NCI-H460 (cell line): ENCODE measurements at places on chromosomes 16 and 17.
A peak's percentile ranks its signal among the peaks of the same experiment; 100 is the strongest.

GRCh38 chr17:37124821-37125173 is 176.0 kb downstream of the AATF start:
- DNase-seq: no peak

DNA sequence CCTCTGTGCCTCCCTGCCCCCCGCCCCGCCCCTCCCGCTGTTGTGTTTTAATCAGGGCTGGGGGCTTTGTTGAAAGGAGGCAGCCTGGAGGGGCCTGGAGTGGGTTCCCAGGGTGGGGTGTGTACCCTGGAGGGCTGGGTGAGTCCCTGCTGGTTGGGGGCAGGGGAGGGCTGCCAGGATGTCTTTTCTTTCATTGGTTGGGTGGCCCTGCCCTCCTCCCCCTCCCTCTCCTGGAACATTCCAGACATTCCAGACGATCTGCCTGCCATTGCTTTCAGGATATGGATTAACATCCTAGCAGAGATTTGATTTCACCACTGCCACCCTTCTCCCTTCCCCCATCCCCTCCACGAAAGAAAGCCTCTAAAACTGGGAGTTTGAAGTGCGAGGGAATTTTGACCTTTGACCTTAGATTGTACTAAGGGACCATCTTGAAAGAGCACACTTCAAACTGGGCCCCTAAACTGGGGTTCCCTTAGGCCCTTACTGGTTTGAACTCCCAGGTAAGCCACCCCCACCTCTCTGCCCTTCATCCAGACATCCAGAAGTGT is 25.3 kb downstream of the IGF2BP1 start:
- no peak for DNase-seq

GRCh38 chr17:57243171-57243622 is 13.1 kb upstream of the MSI2 start:
- DNase-seq: peak; percentile 68

GRCh38 chr16:30958175-30959079 is 873 bp downstream of the SETD1A start:
- peak; percentile 33 for DNase-seq

- no peak for DNase-seq
Observed at GRCh38 chr17:4777969-4778760, 6.5 kb downstream of the TM4SF5 start.

GRCh38 chr16:17939122-17939536 is 397.4 kb downstream of the NPIPA8 start:
- no peak for DNase-seq

- no peak for DNase-seq
Observed at GRCh38 chr17:74362810-74363498, 1.3 kb upstream of the BTBD17 start.

GRCh38 chr17:688100-688989 is 26.3 kb downstream of the VPS53 start:
- DNase-seq: no peak

DNA sequence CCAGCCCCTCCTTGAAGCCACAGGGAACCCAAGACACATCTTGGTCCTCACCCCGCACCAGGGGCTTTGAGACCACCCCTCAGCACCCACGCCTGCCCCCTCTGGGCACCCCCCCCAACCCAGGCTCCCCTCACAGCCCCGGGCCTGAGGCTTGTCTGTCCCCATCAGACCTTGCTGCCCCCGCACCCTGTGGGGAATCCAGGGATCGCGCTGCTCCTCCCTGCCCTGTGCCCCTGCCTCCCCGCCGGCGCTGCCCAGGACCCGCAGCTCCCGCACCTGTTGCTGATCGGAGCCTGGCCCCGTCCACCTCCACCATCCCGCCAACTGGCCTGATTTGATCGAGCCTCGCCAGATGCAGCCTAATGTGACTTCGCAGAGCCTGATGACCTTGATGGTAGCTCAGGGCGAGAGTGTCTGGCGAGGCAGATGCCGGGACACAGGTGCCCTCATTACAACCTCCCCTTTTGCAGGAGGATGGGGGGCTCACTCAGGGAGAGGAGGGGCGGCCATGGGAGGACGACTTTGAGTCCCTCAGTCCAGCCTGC is 29.0 kb downstream of the SLC25A10 start:
- DNase-seq: no peak

DNA sequence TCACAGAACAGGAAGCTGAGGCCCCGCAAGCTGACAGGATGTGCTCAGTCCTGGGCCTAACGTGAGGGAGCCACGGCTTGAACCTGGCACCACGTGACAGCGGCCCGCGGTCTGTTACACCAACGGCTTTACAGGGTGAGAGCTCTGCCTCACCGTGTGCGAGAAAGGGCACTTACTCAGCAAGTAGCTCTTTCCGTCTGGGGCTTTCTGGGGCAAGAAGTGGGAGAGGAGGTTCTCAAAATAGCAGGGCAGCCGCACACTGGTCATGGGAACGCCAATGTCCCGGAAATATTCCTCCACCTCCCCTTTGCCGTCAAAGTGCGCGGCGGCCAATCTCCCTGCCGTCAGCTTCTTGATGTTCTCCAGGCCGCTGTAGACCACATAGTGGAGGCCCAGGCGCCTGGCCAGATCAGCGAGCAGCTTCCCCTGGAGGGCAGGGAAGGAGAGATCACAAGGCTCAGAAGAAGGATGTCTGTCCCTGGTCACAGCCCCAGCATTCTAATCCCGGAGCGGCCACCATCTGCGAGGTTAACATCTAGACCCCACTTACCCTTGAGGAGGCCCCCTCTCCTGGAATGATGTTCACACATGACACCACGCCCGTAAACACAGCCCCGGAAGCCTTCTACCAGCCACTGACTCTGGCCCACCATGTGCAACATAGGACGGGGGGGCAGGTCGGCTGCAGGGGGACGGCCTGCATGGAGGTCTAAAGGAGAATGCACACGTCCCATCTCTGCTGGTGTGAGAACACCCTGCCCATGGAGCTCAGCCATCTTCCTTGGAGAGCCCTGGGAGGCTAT is 8.2 kb downstream of the NMRAL1 start:
- no peak for DNase-seq

- peak; percentile 61 for DNase-seq
Observed at GRCh38 chr17:64281962-64282752, 19.1 kb upstream of the TEX2 start.

- no peak for DNase-seq
Observed at GRCh38 chr16:84109598-84110335, 7.0 kb downstream of the MBTPS1 start.

- DNase-seq: no peak
Observed at GRCh38 chr17:17818088-17818526, 18.7 kb downstream of the SREBF1 start.

DNA sequence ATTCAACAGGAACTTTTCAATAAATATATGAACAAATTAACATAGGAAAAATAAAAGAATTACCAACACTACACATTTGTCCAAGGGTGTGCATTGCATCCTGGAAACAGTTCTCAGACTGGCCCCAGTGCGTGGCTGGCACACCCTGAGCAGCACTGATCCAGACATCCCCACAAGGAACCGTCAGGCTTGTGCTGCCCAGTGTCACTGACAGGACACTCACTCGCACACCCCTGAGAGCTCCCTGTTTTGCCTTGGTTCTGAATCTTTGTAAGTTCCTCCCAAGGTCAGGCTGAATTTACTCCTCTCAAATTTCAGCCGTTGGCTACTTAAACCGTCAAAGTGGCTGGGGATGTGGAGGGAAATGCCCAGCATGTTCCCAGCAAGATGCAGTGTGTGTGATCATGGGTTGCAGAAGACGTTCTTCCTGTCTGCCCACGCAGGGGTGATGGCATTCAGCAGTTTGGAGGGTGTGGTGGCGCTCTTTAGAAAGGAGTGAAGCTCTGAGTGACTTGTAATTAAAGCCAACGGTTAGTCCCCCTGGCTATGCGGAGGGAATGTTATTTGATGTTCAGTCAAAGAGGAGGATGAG is 1.7 kb downstream of the MT2A start:
- peak; percentile 54 for DNase-seq

GRCh38 chr17:43540821-43541674 is 5.1 kb downstream of the ETV4 start:
- peak; percentile 95 for DNase-seq

DNA sequence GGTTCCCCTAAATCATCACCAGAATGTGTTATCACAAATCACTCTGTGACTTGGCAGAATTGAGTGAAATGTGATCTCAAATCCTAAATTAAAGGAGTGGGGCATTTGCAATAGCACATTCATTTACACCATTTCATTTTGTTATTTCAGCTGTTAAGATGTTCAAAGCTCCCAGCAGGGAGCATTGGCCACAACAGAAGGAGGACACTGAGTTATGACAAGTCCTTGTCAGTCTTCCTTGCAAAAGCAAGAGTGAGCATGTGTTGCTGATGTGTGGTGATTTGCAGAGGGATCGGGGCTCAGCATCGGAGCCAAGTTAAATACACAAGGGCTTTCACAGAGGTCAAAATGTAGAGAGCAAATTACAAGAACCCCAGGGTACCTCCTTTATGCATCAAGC is 372.2 kb upstream of the CDH5 start:
- no peak for DNase-seq

GRCh38 chr16:84648595-84649510 is 542 bp downstream of the KLHL36 start:
- DNase-seq: no peak

- DNase-seq: no peak
Observed at GRCh38 chr17:71899317-71899716, 221.5 kb upstream of the SOX9 start.

- DNase-seq: no peak
Observed at GRCh38 chr16:88356727-88357199, 26.0 kb upstream of the ZNF469 start.

DNA sequence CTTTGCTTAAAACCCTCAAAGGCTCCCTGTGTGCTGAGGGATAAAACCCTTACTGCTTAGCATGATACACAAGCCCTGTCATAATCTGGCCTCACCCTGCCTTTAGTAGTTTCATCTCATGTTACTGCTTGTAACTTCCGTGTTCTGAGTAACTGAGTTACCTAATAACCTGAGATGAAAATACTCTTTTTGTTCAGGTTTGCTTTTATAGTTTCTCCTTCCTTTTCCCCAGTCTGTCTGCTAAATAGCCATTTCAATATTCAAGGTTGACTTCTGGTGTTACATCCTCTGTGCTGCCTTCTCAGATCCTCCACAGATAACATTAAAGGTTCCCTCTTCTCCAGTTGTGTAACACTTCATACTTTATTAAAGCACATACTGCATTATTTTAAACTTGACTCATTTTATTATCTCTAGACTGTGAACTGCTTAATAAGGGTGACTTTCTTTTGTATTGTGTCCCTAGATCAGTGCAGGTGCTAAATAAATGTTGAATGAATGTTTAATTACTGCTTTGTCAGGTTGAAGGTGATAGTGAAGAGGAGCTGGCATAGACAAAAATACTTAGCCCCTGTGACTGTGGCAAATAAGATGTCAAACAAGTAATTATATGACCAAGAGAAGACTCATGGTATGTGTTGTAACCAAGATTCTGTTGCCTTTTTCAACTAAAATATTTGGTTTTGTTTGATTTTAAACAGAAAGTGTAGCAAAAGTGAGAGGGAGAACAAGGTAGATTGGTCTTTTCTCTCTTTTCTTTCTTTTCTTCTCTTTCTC is 47.8 kb downstream of the NFAT5 start:
- DNase-seq: no peak

- DNase-seq: no peak
Observed at GRCh38 chr16:75931970-75932369, 205.7 kb upstream of the CPHXL start.

- DNase-seq: no peak
Observed at GRCh38 chr17:82241926-82242697, 13.3 kb downstream of the SLC16A3 start.

DNA sequence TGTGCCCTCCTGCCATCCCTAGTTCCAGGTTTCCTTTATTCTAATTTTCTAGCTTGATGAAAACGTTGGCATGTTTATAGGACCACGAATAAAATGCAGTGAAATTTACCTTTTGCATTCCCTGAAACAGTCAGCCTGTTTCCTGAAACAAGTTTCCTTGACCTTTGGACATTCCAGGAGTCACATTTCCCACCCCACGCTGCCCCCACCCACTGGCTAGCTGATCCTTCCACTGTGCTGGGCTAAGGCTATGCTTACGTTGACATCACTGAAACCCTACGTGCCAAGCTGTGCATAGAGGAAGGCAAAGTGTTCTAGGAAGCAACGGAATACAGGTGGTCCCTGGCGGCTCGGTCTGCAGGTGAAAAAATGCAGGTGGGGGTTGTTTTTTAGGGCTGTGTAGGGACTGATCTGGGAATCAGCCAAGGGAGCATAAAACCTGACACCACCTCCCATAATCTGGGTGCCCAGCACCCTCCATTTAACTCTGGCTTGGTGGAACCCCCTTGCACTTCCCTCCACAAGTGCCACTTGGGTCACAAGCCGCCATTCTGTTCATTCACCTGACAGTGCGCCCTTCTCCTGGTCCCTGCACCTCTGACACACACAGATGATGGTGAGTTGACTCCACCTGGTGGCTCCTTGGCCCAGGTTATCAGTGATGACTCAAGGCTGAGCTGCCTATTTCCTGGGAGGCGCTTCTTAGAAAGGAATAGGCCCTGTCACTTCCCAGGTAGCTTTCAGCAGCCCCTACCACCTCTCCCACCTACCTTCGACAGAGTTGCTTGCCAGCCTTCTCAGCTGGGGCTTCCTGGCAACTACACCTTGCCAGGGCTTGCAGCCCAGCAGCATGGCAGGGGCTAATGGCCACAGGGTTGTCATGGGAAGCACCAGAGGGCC is 83.7 kb downstream of the N4BP1 start:
- DNase-seq: peak; percentile 19

GRCh38 chr17:8019665-8020650 is 17.5 kb downstream of the GUCY2D start:
- no peak for DNase-seq

DNA sequence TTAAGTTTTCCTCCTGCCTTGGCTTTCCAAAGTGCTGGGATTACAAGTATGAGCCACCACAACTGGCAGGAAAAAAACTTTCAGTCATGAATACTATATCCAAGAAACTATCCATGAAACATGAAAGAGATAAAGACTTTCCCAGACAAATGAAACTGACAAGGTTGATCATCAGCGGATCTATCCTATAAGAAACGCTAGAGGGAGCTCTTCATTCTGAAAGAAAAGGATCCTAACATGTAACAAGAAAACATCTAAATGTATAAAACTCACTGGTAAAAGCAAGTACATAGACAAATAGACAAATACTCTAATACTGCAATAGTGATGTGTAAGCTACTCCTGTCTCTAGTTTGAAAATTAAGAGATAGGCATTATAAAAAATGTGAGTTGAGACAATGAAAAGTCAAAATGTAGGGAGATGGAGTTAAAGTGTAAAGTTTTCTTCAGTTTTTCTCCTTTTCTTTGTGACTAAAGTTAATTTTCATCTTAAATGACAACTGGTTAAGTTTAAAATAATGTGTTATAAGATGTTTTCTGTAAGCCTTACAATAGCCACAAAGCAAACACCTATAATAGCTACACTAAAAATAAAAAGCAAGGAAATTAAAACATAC is 79.6 kb upstream of the TEKT1 start:
- DNase-seq: peak; percentile 39
